NCI-H1436 (cell line): ENCODE measurements at places on chromosomes 16 and 17.

- no peak for DNase-seq
Measured at GRCh38 chr16:57693550-57693949, 1.1 kb upstream of the DRC7 start.

DNA sequence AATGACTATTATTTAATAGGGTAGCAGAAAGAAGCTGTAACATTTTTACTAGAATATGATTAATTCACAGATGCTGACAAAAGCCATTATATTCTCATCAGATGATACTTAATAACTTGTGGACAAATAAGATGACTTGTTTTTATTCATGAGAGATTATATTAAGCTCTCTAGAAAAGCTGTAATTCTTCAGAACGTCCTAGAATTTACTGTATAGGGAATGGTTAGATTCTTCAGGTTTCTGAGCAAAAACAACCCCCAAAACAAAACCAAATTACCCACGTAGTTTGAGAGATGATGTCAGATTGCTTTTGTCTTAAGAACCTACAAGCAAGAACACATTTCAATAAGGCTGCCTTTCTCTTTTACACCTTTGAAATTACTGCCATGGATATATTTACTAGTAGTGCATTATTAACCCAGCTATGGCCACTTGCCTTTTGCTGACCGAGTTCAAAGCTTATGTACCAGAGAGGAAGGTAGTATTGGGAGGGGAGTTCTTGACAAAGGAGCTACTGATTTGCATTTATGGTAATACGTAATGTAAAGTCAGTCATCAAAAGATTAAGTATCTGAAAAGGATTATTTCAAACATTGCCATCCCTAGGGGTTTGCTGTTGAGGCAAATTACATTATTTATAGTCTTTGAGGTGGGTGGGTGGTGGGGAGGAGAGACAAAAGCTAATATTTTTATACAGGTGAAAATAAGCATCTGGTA, 51.7 kb downstream of the NLK start:
- DNase-seq = no peak

- DNase-seq = no peak
Measured at GRCh38 chr16:89365044-89365467, 125.3 kb downstream of the ANKRD11 start.

- no peak for DNase-seq
Measured at GRCh38 chr17:49260817-49261291, 30.3 kb upstream of the PHOSPHO1 start.

DNA sequence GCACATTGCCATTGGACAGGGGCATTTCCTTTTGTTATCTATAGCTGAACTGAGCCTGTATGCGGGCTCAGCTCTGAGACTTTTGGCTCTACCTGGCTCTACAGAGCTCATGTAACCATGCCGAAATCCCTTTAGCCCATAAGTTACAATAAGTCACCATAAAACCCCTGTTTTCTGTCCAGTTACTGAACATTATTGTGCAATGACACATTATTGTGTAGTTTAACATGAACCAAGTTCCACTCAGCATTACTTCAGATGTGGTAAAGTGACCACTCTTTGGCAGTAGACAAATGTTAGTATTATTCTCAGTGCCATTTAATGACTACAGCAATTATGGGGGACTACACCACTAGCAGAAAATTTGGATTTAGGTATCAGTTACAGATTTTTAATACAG, 65.4 kb upstream of the RASL10B start:
- DNase-seq = no peak

GRCh38 chr16:15035163-15035729, 20.6 kb downstream of the NTAN1 start:
- DNase-seq = no peak

GRCh38 chr17:4786106-4786511, at the start of gene VMO1:
Gene VMO1, minus strand, starts transcription at chr17:4786364. Its CDS starts 12 bp downstream, at chr17:4786352.
- DNase-seq = no peak

- no peak for DNase-seq
Measured at GRCh38 chr16:86800894-86801293, 222.5 kb downstream of the FOXL1 start.

DNA sequence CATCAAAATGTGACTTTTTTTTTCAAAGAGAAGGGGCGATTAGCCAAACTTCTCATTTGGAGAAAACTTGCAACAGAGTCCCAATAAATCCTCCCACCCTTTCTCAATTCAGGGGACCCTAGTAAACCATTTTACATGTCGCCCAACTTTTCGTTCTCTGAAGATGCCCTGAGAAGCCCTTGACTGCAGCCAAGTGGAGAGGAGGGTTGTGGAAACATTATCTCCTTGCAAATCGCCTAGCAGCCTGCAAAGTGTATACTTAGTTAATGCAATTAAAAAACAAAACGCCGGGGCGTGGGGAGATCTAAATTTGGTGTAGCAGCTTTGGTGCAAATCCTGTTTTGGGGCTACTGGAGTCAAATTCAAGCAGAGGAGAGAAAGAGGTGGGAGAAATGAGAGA, 1.2 kb upstream of the SHISA9 start:
- peak; percentile 22 for DNase-seq

GRCh38 chr16:54689072-54689865, 241.4 kb upstream of the IRX5 start:
- no peak for DNase-seq

- DNase-seq = no peak
Measured at GRCh38 chr17:8855477-8856204, 11.8 kb downstream of the PIK3R6 start.

GRCh38 chr17:39151943-39152818, 744 bp upstream of the PLXDC1 start:
- DNase-seq = no peak

DNA sequence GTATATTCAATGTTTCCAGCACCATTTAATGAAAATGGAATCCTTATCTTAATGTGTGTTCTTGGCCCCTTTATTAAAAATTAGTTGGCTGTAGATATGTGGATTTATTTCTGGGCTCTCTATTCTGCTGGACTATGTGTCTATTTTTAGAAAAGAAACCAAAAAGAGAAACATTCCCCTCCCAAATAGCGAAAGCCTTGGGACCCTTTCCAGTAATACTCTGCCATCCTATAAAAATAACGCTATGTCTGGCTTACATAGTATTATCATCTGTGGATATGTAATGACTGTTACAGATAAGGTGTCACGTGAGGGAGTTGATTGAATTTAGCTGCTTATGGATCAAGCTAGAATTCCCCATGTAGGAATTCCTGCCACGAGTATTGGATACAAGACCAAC, 279.3 kb upstream of the KIF2B start:
- DNase-seq = no peak

GRCh38 chr17:79901131-79901530, 61.9 kb upstream of the CBX4 start:
- no peak for DNase-seq

DNA sequence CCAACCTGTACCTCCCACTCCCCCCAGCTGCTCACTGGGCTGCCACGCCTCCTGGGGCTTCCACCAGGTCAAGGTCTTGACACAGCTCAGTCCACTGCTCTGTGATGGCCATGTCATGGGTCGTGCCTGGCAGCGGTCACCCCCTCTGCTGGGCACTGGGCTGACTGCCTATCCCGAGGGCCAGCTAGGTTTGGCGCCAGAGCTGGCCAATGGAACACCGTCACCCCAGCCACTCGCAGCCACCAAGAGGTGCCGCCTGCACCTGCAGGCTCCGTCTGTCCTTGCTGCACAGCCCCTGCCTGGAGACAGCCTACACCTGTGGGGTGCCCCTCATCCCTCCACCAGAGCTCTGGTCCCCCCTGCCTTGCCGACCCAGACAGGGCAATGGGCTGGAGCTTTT, 4.5 kb upstream of the RAB40C start:
- DNase-seq = no peak

DNA sequence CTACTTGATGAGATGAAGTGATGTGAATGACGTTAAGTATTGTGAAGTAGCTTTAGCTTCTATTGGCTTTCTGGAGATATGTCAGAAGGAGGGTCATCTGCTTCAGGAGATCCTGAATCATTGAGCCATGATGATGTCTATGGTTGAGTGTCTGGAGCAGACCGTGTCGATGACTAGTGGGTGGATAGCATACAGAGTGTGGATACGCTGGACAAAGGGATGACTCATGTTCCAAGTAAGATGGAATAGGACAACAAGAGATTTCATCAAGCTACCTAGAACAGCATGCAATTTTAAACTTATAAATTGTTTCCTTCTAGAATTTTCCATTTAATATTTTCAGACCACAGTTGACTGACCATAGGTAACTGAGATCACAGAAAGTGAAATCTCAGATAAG, 116.1 kb upstream of the RBBP6 start:
- no peak for DNase-seq

DNA sequence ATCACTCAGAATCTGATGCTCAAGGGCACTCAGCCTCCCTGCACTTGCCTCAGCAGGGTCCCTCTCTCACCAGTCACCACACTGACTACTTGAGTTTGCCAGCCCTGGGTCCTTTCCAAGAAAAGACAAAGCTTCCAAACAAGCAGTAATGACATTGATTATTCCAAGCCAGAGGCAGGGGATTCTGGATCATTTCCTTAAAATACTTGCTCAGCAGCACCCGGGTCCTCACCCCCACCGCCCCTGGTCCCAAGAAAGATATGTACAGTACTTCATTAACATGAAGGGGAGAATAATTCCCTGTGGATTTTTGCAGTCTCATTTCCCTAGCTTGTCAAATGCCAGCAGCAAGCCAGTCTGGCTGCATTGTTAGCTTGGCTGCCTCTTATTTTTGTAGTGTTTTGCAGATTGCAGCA, 83.2 kb upstream of the GNAO1 start:
- peak; percentile 38 for DNase-seq

DNA sequence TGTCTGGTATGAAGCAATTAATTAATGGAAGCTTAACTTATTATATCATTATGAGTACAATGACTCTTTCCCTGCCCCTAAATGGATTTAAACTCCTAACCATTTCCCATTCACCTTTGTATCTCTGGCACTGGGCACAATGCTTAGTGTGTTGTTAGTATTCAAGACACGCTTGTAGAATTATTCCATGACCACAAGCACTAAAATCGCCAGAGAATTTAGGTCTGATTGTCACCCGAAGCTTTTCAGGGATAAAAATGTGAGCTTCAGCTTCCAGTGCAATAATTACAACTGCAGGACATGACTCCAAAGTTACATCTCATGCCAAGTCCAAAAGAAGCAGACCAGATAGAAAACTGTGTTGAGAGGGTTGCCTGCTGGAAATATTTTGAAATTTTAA, 101.6 kb downstream of the CDH8 start:
- DNase-seq = no peak

DNA sequence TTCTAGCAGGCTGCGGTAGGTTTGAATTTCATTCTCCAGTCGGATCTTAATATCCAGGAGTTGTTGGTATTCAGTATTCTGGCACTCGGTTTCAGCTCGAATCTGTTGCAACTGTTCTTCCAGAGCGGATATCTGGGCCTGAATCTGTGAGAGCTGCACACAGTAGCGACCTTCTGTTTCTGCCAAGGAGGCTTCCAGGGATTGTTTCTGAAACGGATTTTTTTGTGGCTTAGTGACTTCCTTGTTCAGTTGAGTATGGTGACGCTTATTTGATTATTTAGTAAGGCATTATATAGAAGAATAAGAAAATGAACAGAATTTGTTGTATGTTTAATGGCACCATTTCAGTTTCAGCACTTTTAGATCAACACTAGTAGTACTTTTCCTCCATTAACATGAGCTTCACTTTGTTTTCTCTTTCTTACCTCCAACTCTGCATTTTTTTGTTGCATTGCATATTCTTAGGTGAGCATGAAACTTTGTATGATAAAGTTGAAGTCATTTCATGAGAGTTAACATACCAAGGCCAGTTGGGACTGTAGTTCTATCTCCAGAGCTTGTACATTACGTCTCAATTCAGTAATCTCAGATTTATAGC, 2.8 kb downstream of the KRT10 start:
- no peak for DNase-seq

- DNase-seq = no peak
Measured at GRCh38 chr16:57224651-57225335, 20.3 kb upstream of the ARL2BP start.

- DNase-seq = no peak
Measured at GRCh38 chr17:76048025-76048605, 21.0 kb upstream of the EVPL start.

- DNase-seq = no peak
Measured at GRCh38 chr16:9003322-9003721, 39.6 kb upstream of the USP7 start.

DNA sequence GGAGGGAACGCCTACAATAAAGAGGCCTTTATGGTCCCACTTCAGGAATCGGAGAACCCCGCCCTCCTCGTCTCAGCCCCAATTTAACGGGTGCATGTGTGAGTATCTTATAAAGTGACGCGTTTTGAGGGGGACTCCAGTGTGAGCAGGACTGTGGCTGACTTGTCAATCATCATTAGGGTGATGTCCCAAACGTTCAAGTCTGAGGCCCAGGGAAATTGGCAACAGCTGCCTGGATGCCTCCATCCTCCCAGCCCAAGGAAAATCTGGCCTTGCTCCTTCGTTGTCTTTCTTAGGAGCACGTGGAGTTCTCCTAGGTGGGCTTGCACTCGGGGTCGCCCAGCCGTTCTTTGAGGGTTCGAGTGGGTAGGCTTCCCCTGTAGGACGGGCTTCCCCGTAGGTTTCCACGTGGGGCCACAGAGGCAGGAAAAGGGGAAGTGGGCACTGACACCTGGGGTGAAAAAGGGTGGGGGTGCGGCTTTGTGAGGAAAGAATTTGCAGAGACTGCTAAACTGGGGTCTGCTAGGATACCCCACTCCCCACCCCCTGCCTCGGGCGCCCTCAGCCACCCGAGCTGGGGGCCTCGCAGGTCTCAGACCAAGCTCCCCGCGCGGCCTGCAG, 561 bp upstream of the HERPUD1 start:
- DNase-seq = no peak

DNA sequence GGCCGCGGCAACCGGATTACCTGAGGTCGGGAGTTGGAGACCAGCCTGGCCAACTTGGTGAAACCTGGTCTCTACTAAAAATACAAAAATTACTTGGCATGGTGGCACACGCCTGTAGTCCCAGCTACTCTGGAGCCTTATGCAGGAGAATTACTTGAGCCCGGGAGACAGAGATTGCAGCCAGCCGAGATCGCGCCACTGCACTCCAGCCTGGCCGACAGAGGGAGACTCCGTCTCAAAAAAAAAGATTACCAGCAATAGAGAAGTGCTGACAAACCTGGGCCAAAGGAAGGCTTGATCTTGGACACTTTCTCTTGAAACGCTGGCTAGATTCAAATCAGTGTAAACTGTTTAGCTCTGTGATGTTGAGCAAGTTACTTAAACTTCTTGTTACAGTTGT, 4.3 kb downstream of the MT1H start:
- no peak for DNase-seq

DNA sequence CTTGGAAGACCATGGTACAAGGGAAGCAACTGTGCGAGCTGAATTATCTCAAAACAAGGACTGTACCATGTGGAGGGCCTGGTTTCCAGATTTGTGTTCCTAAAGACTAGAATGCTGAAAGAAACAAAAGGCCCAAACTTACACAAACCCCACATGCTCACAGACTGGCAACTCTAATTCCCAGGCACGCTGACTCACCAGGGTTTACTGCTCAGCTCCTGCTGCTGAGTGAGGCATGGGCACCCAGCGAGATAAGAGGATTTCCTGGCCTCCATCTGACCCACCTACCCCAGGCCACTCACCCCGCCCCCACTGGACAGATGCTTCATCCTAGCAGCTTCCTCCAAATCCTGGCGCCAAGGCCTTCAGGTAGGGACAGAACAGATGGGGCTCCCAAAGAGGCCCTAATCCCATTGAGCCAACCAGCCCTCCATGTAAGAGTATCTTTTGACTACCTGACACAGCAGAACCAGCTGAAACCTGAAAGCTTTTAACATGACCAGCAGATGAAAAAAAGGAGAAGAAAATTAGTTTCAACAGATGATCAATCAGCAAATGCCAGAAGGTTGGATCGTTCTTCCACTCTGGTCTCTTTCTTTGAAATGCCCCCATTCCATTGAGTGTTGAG, 33.9 kb downstream of the DCUN1D3 start:
- no peak for DNase-seq
